ENCODE measurements at places on chromosomes 4 and X. TPM values are rescaled to one million over a fixed set of nuclear protein-coding genes. Genes with fewer than 3 reads are reported as not detected.
A peak's percentile ranks its signal among the peaks of the same experiment; 100 is the strongest.

The UVSSA gene
- 1.4 TPM for total RNA-seq

The CORIN gene
- 20.3 TPM for total RNA-seq

The SLC6A8 gene
- total RNA-seq = 7.2 TPM

The PPEF2 gene
- total RNA-seq = not detected

The NDNF gene
- under 0.01 TPM for total RNA-seq

DNA sequence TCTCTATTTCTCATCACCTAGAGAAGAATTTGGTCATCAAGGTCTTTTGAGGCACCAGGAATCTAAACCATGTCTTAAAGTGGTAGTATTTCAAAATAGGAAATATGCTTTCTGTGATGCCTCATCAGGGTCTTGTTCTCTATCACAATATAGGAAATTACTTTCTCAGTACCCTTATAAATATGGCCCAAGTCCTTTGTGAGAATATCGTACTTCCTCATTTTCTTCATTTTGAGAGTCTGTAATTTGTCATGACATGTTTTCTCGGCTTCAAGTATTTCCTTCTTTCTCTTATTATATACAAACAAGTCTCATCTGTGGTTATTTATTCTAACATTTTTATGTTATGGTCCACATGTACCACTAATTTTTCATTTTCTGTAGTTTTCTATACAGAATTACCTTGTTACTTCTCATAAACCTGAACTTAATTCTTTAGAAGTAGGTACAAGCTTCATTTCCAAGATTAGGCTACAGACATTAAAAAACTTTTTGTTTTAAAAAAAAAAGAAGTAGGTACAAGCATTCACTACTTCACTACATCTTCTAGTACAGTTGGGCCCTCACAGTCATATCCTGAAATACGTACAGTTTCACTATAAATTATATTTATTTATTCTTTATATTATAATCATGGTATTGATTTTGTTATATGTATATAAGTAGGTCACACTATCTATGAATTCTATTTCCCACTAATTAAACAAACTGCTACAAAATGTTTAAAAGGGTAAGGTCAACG, 54.4 kb downstream of the KLHL13 start:
- no peak for DNase-seq

GRCh38 chrX:154487518-154488290, 1.3 kb upstream of the UBL4A start:
- no peak for DNase-seq

DNA sequence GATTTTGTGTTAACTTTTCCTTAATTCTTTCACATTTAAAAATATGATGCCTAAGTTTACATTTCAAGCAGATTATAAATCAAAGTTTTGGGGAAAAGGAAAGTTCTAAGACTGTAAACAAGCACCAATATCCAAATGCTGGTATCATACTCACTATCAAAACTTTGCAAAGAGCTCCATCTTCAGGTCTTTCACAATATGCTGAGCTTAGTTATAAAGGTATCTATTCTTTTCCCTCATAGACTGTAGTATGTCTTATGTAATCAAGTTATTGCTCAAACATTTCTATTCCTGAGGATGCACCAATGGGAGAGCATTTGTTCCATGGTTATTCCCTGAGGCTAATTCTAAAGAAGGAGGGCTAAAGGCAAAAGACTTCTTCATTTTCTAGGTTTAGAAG, 207.9 kb upstream of the FAM241A start:
- peak; percentile 2 for DNase-seq

GRCh38 chr4:6445403-6446129, 26.8 kb downstream of the PPP2R2C start:
- no peak for DNase-seq

DNA sequence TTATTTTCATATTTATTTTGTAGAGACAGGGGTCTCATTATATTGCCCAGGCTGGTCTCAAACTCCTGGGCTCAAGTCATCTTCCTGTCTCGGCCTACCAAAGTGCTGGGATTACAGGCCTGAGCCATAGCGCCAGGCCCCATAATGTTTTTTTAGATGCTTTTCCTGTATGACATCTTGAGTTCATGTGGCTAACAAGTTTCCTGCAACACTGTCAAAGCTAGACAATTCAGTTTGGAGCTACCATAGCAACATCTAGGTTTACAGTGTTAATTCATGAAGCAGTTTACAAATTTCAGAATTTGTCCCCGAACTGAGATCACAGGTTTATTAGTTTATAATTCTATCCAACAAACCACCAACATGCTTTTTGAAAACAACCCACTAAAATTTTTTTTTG, 6.4 kb upstream of the IL13RA2 start:
- DNase-seq = no peak

- no peak for DNase-seq
Measured at GRCh38 chr4:72169861-72170260, 138.1 kb downstream of the NPFFR2 start.
